Testis (tissue), 5 donors: ENCODE measurements at places on chromosomes 11 and 22.

GRCh38 chr22:46432164-46433068 is 96.9 kb downstream of the TRMU start:
- DNase-seq: no peak

GRCh38 chr11:16177688-16178087 is 178.7 kb downstream of the SOX6 start:
- DNase-seq: no peak

GRCh38 chr11:115287266-115287665 is 216.9 kb downstream of the CADM1 start:
- no peak for DNase-seq

DNA sequence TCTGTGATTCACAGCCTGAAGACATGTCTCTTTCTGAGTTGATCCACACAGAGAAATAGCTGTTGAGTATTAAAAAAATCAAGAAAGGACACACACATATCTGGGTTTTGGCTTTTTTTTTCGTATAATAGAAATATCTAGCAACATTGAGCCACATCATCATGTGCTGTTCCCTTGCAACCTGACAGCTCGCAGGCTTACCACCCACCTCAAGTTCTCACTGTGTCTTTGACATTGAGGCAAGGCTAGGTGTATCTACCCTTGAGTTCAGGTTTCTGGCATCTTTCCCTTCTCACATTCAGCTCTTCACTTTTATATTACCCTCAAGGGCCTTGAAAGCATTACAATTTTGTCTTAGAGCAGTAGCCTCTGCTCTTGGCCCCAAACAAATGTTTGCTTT is 490.3 kb upstream of the KIRREL3 start:
- DNase-seq: no peak

DNA sequence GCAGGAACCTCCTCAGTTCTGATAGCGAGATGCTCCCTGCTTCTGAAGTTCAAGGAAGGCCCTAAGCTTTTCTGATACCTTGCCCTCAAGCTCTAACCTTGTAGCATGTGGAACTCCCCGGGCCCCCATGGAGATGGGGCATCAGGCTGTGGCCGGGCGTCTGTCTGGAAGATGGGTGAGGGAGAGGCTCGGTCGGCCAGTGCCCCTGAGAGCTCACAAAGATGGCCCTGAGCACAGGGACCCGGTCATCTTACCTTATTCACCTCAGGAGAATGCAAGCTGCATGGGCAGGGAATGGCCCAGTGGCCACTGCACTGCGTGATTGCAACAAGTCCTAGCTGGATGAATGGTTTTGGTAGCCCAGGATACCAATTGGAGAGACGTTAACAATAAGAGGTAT is 830.3 kb downstream of the TBC1D22A start:
- DNase-seq: no peak

- DNase-seq: no peak
Observed at GRCh38 chr11:1422481-1422880, 32.7 kb downstream of the BRSK2 start.

GRCh38 chr11:61187505-61188130 is 15.7 kb upstream of the PGA3 start:
- peak; percentile 93 for DNase-seq

GRCh38 chr11:100774859-100775258 is 87.8 kb downstream of the ARHGAP42 start:
- no peak for DNase-seq

GRCh38 chr11:17159441-17159840 is 48.3 kb downstream of the PIK3C2A start:
- DNase-seq: no peak

GRCh38 chr11:35107861-35108260 is 31.1 kb upstream of the CD44 start:
- DNase-seq: no peak

- DNase-seq: no peak
Observed at GRCh38 chr22:48849963-48850657, 977.6 kb downstream of the BRD1 start.

DNA sequence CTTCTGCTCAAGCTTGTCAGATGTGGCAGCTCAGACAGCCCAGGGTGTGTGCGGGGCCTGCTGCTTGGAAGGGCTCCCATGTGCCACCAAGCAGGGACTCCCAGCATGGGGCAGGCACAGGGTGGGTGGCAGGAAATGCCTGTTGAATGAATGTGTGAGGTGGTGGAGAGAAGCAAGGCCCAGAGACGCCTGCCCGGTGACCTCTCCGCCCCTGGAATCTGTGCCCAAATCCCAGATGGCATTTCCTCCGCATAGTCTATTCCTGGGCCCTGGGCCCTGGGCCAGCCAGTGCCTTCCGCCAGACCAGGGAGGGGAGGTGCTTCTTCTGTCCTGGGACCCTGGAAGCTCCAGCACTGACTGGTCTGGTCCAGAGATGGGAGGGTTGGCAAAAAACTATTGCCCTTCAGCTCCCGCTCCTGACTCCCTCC is 3.7 kb downstream of the CST6 start:
- DNase-seq: no peak

- DNase-seq: no peak
Observed at GRCh38 chr11:98834776-98835175, 186.0 kb upstream of the CNTN5 start.

DNA sequence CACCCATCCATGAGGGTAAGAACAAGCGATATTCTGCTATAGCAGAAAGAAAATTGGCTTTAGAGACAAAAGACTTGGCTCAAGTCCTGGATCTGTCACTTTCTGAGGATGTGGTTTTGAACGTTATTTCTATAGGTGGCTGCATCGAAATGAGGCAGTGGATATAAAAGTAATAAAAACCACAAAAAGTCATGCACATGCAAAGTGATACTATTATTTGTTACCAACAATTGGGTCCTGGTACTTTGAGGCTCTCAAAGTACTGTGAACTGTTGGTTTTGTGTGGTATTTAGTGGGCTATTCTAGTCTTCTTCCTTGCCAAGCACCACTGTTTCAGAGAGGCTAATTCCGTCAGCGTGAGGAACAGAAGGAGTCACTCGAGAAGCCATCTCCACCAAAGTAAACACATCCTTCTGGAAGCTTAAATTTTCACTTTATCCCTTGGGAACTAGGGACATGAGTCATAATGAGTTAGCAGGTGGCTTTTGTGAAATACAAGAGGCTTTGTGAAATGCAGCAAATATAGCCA is 13.1 kb downstream of the UBASH3B start:
- DNase-seq: no peak

DNA sequence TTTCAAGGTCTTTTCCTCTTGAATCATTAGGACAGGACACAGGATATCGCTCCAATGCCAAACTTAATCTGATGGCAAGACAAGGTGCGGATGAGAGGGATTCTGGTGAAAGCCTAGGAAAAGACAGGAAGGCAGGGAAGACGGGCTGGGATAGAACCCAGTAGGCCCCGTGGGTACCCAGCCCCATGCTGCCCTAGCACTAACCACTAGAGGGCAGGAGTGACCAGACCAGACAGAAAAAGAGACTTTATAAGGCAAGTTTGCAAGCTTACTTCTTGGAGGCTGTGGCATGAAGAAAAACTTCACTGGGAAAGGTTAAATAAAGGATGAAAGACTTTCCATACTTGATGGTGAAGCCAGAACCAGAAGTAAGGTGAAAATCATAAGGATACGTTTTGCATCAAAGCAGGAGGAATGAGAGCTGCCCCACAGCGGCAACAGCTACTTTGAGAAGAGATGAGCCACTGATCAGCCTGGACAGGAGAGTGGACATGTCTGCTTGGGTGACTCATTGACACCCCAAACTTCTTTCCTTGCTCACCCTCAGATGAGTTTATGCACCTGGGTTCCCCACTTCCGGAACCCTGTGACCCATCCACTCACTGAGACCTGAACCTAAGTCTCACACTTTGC is 39.8 kb downstream of the SYN3 start:
- peak; percentile 77 for DNase-seq

GRCh38 chr11:123371506-123372297 is 58.4 kb upstream of the GRAMD1B start:
- no peak for DNase-seq

DNA sequence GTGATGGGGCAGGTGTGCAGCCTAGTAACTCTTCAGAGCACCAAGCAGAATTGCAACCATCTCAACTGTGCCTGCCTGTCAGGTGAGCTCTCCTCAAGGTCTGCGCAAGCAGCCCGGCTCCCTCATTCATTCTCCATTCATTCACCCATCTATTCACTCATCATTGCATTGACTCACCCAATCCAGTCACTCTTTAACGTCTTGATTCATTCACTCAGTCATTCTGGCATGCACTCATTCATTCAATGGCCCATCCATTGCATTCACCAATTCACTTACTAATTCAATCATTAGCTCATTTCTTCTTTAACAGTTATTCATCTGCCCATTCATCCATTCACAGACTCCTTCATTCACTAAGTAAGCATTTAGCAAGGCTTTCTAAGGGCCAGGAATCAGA is 111.8 kb downstream of the PDE2A start:
- DNase-seq: no peak

DNA sequence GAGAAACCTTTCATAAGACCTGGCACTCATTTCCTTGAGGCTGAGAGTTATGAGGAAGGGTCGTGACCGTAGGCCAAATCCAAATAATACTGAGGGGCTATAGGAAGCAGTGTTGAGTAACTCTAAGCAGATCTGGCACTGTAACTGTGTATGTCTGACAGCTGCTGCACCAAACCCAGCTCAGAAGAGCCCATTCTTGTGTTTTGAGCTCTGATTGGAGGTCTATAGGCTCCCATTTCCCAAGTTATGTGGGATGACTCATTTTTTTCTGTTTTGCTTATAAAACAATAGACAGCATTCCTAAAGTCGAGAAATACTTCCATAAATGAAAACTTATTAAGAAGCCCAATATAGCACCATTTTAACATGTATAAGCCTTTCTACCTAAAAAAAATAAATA is 645.8 kb downstream of the DLG2 start:
- no peak for DNase-seq

GRCh38 chr11:46498179-46498578 is 95.6 kb downstream of the AMBRA1 start:
- no peak for DNase-seq

GRCh38 chr11:87974797-87975196 is 200.4 kb downstream of the RAB38 start:
- DNase-seq: no peak

DNA sequence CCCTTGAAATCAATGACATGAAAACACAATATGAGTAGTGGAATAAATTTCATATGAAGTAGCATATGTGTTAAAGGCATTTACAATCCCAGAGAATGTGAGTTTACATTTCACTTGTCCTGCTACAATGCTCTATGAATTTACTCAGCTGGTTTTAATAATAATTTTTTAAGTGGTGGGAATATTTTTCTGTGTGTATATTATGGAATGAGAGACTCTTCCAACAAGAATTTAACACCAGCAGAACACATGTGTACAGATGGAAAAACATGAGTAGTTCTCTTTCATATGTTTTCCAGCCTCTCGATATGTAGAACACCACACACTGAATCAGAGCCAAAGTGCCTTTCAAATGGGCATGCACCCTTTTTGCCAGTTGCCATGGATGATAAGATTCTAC is 170.4 kb downstream of the MAML2 start:
- no peak for DNase-seq

- DNase-seq: no peak
Observed at GRCh38 chr22:22903355-22903777, 15.8 kb downstream of the IGLL5 start.

DNA sequence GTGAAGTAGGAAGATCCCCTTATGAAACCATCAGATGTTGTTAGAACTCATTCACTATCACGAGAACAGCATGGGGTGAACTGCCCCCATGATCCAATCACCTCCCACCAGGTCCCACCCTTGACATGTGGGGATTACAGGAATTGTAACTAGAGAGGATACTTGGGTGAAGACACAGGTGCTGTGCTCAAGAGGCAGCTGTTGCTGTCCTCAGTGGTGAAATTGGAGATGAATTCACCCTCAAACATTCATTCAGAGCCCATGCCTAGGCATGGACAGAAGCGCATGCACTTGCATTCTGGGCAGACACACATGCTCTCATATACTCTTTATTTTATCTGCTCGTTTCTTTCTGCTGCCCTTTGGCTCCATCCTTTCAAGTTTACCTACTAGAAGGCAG is 385.0 kb downstream of the INSC start:
- DNase-seq: no peak

GRCh38 chr11:75795276-75796090 is 19.5 kb upstream of the UVRAG start:
- no peak for DNase-seq

- no peak for DNase-seq
Observed at GRCh38 chr22:37140686-37141323, 8.9 kb downstream of the IL2RB start.

DNA sequence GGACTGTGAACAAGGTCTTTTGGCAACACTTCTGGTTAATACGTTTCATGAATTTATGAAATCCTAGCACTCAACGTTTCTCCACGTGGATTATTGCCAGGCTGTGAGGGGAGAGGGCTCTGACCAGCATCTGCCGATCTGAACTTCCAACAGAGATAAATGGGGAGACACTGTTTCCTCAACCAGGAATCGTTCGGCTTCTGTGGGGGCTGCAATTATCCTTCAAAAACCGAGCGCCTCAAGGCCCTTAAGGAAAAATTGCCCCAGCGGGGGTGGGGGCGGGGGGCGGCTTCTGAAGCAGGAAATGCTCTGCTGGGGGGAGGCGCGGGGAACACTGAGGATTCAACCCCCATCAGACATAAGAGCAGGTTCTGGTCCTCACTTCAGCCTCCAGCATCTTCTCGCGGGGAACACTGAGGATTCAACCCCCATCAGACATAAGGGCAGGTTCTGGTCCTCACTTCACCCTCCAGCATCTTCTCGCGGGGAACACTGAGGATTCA is 155.6 kb downstream of the BRD1 start:
- no peak for DNase-seq

GRCh38 chr11:71304045-71304444 is 51.7 kb upstream of the SHANK2 start:
- no peak for DNase-seq

- no peak for DNase-seq
Observed at GRCh38 chr11:101211407-101211975, 81.9 kb upstream of the PGR start.

DNA sequence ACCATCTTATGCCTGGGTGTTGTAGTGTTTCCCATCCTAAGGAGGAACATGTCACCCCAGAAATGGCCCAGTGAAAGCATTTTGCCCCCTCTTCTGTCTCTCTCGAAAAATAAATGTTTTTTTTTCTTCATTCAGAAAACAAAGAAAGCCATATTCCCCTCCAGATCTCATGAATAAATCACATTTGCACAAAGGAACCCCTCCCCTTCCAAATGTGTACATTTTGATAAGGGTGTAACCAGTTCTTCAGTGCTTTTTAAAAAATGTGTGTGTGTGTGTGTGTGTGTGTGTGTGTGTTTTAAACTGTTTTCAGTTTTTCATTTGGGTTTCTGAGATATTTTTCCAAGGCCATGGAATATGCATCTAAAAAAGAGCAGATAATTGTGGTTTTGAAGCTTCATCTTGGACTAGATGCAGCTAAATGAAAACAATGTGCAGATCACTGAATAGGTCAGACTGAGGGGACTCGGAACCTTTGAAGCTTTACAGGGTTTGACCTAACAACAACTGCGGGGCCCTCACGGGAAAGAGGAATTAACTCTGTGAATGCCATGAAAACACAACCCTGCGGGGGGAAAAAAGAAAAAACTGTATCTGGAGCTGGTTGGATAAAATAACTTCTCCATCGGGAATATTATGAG is 76.4 kb downstream of the YAP1 start:
- no peak for DNase-seq

- DNase-seq: peak; percentile 57
Observed at GRCh38 chr22:17120281-17120680, 879 bp downstream of the TMEM121B start.

GRCh38 chr11:43789700-43790443 is 90.8 kb upstream of the ALKBH3 start:
- no peak for DNase-seq
